Posterior vena cava (tissue), 2 donors: ENCODE measurements at places on chromosomes 11 and 22. TPM values are rescaled to one million over a fixed set of nuclear protein-coding genes. Genes with fewer than 3 reads are reported as not detected.

DNA sequence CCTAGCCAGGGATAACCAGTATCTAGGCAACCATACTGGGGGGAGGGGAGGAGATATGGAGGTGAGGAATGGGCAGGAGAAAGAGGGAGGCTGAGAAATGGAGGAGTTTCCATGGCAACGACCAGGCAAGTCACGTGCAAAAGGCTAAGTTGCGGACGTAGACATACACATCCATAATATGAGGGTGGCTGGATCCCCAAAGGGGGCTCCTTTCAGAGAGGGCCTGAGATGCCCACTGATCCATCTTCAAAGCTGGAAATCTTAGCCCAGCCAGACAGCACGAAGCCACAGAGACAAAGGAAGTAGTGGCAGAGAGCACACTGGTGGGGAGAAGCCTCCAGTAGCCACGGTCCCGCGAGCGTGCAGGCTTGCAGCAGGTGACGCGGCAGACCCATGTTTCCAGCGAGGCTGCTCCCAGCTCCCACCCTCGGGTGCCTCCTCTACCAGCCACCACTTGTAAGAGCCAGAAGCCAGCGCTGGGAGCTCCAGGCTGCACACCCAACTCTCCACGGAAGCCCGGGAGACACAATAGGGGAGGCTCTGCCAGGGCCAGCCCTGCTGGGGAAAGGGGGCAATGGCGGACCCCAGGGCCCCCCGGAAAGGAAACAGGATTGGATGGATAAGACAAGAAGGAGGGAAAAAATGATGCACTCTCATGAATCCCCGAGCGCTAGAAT, 938 bp downstream of the FXYD6 start:
- DNase-seq = peak; percentile 68

DNA sequence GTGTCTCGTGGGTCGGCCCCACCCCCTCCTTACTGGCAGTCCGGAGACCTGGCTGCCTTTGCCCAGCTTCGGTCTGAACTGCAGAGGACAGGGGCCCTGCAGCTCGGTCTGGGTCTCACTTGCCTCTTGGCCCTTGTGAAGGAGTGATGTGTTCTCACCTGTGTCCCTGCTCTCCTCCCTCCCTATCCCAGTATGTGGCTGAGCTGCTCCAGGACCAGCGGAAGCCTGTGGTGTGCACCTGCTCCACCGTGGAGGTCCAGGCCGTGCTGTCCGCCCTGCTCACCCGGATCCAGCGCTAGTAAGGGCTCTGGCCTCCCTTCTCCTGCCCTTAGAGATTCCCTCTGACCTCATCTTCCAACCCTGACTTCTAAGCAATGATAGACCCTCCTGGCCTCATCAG, 35.7 kb upstream of the RAB1B start:
- no peak for DNase-seq

GRCh38 chr11:84720706-84721402, 906.3 kb downstream of the DLG2 start:
- peak; percentile 80 for DNase-seq

- DNase-seq = no peak
These were observed 37.9 kb upstream of the ARHGAP32 start for GRCh38 chr11:129230006-129230405.

- DNase-seq = no peak
These were observed 27.3 kb upstream of the CSNK2A3 start for GRCh38 chr11:11380340-11380739.

- DNase-seq = peak; percentile 90
These were observed 91.9 kb downstream of the LRRC32 start for GRCh38 chr11:76578654-76579055.

DNA sequence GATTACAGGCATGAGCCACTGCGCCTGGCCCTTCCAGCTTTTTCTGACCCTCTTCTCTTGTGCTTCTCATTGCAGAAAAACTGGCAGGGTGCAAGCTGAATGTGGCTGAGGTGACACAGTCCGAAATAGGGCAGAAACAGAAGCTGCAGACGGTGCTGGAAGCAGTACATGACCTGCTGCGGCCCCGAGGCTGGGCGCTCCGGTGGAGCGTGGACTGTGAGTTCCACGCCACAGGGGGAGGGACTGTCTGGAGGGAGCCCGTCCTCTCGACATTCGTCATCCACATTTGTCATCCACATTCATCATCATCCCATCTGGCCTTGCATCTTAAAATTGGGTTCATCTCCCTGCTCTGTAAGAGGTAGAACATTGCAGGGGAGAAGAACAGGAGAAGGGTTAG, 49.3 kb upstream of the PARVG start:
- DNase-seq = peak; percentile 56

DNA sequence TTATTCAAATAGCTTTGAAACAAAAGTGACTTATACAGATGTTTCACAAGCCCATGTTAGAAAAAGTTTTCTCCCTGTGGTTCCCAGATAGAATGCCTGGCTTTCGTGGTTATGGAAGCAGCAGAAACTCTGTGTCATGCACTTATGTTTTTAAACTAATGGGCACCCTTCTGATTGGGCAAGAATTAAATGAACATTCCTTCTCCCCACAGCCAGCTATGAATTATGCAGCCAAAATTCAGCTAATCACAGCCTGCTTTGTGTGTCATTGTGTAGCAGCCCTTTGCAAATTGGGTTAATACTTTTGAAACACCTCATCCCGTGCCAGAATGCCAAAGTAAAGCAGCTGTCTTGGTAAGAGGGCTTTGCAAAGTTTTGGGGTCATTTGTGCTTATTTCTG, 46.9 kb downstream of the PANX1 start:
- no peak for DNase-seq

- DNase-seq = no peak
These were observed 48.4 kb downstream of the CSTPP1 start for GRCh38 chr11:46984987-46985386.

GRCh38 chr11:35796562-35796961, 134.0 kb downstream of the TRIM44 start:
- DNase-seq = no peak

- no peak for DNase-seq
These were observed 35.3 kb downstream of the AMOTL1 start for GRCh38 chr11:94803491-94803890.

DNA sequence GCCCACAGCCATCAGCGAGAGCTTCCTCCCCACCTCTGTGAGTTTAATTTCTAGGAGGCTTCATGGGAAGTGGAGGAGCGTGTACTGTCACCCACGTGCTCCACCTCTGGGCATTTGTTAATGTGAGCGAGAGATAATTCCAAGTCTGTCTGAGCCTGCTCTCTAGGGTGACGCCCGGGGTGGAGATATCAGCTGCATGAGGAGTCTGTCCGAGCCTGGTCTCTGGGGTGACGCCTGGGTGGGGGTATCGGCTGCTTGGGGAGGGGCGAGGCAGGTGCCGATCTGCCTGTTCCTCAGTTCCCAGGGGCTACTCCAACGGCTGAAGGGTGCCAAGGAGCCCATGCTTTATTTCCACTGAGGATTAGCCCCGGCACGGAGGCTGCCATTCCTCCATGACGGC, 735.0 kb downstream of the BRD1 start:
- DNase-seq = no peak

- DNase-seq = peak; percentile 84
These were observed 571 bp downstream of the C11orf24 start for GRCh38 chr11:68271023-68271780.

DNA sequence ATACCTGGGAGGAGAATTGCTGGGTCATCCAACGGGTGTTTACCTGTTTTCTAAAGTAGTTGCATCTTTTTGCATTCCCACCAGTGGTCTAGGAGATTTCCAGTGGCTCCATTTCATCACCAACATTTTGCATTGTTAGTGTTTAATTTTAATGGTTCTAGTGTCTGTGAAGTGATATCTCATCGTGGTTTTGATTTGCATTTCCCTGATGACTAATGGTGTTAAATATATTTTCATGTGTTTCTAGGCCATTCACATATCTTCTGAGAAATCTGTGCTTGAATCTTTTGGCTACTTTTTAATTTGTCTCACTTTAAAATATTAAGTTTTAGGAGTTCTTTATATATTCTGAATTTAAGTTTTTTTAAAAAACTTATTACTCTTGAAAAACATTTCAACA, 439.6 kb downstream of the TMEM135 start:
- DNase-seq = no peak

GRCh38 chr11:23212807-23213206, 352.5 kb upstream of the CCDC179 start:
- no peak for DNase-seq

- DNase-seq = no peak
These were observed 181.2 kb upstream of the API5 start for GRCh38 chr11:43130616-43131015.

DNA sequence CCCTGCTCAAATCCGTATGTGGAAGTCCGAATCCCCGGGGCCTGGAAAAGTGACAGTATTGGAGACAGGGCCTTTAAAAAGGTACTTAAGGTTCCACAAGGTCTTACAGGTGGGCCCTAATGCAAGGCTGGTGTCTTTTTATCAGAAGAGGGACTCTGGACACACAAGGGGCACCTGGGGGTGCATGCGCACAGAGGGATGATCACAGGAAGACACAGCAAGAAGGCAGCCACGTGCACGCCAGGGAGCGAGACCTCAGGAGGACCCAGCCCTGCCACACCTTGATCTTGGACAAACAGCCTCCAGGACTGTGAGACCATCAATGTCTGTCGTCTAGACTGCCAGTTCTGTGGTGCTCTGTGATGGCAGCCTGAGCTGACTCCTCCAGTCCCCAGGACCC, 96.5 kb downstream of the SHANK2 start:
- peak; percentile 26 for DNase-seq

- DNase-seq = no peak
These were observed 58.4 kb downstream of the DGCR2 start for GRCh38 chr22:19063581-19064353.

DNA sequence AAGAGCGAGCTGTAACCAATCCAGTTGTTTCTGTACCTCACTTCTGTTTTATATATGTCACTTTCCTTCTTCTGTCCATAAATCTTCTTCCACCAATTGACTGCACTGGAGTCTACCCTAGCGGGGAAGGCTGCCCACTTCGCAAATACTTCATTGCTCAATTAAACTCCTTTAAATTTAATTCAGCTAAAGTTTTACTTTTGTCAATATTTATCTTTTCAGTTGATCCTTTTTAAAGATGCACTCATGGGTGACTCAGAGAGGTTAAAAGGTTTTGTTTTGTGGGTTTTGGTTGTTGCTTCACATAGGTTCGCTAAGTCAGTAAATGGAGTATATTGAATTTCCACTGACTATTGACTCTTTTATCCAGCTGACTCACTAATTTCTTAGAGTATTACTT, 597.2 kb downstream of the DLG2 start:
- no peak for DNase-seq

- no peak for DNase-seq
These were observed 102.6 kb downstream of the SPON1 start for GRCh38 chr11:14065141-14065540.

DNA sequence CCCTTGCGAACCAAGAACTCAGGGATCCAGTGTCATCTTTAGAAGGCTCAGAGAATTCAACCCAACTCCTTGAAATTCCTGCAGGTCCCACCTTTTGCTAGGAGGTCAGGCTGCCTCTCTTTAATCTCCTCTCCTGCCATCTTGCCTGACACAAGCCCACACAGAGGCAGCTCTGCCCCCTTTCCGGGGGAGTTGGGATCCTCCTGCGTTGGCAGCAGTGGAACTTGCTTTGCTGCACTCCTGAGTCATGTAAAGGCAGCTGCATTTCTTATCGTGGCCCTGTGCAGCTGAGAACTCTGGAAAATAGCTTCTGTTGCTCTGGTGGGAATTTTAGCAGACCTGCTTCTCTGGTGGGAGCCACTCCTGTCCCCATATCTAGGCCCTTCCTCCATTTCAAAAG, 142.3 kb upstream of the TBCEL start:
- DNase-seq = no peak

DNA sequence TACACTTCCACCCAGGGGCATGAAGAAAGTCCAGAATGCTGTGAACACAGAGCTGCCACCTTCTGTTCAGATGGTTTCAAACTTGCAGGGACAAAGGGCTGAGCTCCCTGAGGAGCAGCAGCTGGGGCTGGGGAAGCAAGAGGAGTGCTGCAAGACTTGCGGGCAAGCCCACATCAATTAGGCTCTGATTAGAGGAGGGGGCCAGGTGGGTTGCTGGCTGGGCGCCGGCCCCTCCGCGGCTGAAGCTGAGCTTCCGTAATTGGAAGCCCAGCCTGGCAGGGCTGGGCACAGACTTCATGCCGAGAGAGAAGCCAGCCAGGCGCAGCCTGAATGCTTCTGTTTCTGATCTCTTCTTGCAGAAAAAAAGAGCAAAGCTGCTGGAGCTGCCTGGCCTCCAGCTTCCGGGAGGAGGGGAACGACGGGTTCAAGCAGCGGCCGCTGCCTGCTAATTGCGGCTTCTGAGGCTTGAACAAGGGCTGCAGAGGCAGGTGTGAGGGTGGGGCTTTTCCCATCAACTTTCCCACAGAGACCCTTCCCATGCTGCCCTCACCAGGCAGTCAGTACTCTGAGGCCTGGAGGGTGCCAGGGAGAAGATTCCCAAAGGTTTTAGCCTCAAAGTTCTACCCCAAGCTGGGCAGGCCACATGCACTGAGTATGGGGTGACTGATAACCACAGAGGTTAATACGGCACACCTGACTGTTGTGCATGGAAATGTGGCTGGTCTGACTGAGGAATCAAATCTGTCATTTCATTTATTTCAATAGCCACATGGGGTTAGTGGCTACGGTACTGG, 91.1 kb upstream of the LMO1 start:
- peak; percentile 70 for DNase-seq

DNA sequence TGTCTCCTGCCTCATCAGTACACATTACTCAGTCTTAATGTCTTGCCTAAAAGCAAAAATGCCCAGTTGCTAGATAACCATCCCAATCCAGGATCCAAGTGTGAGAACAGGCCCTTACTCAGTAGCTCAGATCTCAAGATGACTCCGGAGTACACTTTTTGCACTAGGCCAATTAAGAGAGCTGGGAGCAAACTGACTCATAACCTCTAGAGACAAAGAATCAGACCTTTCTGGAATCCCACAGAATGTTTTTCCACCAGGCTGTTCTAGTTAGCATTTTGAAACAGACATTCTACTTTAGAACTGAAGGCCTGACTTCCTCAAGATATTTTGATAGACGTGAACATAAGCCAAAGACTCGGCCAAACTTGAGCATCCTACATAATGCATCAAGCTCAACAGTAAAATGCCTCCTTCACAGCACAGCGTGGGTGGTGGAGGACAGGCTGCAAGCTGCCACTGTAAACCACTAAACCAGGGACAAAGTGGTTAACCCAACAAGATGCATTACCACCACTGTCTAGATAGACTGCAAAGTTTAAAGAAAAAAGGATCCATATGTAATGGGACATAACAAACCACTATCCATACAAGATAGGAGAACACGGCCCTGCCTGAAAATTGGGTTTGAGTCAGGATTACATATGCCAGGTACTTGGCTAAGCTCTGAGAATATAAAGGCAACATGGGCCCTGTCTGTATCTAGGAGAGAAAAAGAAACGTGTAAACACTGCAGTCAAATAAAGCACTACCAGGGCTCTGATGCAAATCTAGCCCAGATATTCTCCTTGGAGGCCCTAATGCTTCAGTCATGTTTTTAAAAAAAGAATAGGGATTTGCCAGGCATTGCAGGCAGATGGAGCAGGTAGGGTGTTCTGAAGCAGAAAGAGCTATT, 48.3 kb downstream of the MYH9 start:
- DNase-seq = no peak

GRCh38 chr22:22023581-22024137, 41.1 kb upstream of the TOP3B start:
- DNase-seq = no peak

Gene APOA4
- total RNA-seq = 2.0 TPM

Gene A4GALT
- 42.2 TPM for total RNA-seq

Gene MS4A6E
- not detected for total RNA-seq

Gene MFNG
- total RNA-seq = 21.6 TPM

Gene CASP5
- 0.42 TPM for total RNA-seq

Gene ANKK1
- total RNA-seq = 0.23 TPM

Gene ALG8
- total RNA-seq = 25.6 TPM

Gene OR51I1
- not detected for total RNA-seq

Gene OAF
- 82.6 TPM for total RNA-seq

Gene SCGB2A2
- not detected for total RNA-seq

Gene EHF
- total RNA-seq = not detected
